ENCODE measurements at places on chromosomes 12 and 14.

GRCh38 chr12:41437563-41437962 is 249.4 kb downstream of the PDZRN4 start:
- DNase-seq, result no peak

DNA sequence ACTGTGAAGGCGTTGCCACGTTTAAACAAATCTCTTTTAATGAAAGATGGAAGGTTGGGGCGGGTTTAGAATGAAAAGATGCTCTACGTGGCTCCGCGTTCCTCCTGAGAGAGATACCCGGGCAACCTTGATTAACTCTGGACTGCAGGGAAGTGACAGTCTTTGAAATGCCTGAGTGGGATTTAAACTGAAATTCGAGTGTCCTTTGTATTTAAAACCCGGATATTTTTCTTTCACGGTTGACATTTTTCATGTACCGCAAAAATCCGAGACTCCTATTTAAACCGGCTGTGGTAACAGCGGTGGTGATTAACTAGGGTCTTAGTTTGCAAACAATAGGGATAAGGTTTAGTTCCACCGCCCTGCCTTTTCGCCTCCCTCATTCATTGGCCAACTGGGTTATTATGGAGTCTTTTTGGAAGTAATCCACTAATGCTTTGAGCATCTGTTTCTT is 707 bp downstream of the G2E3 start:
- DNase-seq, result no peak

- no peak for DNase-seq
These were observed 32.5 kb upstream of the SSPN start for GRCh38 chr12:26162905-26163304.

DNA sequence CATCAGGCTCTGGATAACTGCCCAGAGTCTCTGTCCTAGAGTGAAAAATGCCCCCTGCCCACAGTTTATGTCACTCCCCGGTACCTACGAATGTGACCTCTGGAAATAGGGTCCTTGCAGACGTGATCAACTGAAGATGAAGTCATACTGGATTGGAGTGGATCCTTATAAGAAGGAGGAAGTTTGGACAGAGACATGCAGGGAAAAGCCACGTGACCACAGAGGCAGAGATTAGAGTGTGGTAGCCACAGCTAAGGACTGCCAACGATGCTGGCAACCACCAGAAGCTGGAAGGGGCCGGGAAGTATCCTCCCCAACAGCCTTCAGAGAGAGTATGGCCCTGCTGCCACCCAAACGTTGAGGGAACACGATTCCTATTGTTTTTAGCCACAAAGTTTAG is 101.2 kb upstream of the NCOR2 start:
- no peak for DNase-seq

DNA sequence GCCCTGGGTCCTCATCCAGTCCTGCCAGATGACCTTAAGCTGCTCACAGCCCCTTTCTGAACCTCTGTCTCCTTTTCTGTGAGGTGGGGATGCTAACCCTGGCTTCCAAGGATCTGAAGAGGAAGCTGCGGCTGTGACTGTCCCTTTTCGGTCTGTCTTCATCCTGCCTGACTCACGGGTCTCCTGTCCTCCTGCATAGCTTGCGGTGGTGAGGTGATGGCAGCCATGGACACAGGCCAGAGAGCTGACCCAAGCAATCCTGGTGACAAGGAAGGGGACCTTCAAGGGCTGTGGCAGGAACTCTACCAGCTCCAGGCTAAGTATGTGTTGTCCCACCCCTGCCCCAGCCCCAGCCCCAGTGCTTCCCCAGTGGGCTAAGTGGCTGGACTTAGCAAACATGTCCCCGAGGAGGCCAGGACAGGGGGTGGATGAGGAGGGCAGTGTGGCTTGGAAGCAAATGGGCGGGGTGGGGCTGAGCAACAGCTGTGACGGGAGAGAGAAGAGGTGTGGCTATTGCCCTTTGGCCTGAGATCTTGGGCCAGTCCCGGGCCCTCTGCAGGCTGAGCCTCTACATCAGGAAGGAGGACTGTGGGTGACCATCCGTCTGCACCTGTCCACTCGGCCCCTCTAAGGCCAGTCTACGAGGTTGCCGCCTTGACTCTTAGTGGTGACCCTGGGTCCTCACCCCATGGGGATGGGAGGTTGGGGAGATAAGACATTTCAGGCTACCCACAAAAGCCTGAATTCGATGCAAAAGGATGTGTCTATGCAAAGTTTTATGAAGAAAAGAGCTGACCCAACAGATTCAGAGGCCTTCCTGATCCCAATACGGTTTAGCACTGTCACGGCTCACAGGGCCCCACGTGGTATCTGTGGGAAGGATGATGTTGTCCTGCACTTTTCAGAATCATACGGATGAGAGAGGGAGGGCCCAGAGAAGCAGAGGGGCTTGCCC is 1.1 kb downstream of the CCDC197 start:
- no peak for DNase-seq

DNA sequence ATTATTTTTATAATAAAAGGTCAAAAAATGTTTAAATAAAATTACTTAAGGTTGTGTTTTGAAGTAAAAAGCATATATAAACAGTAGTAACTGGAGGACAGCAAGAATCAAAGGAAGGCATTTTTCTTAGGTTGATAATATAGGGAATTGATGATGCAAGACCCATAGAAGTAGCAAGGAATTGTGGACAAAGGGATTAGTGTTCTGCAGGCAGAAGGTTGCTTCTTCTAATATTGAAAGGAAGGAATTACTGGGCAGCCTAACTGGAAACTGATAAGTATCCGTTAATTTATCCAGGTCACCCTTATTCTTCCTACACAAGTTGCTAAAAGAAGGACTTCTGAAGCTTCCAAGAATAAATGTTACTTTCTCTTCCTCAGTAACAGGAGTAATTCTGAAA is 54.5 kb upstream of the ALX1 start:
- DNase-seq, result no peak

GRCh38 chr12:84034871-84035270 is 877.7 kb downstream of the SLC6A15 start:
- DNase-seq, result no peak

GRCh38 chr14:71967704-71968103 is 35.5 kb downstream of the RGS6 start:
- DNase-seq, result no peak

DNA sequence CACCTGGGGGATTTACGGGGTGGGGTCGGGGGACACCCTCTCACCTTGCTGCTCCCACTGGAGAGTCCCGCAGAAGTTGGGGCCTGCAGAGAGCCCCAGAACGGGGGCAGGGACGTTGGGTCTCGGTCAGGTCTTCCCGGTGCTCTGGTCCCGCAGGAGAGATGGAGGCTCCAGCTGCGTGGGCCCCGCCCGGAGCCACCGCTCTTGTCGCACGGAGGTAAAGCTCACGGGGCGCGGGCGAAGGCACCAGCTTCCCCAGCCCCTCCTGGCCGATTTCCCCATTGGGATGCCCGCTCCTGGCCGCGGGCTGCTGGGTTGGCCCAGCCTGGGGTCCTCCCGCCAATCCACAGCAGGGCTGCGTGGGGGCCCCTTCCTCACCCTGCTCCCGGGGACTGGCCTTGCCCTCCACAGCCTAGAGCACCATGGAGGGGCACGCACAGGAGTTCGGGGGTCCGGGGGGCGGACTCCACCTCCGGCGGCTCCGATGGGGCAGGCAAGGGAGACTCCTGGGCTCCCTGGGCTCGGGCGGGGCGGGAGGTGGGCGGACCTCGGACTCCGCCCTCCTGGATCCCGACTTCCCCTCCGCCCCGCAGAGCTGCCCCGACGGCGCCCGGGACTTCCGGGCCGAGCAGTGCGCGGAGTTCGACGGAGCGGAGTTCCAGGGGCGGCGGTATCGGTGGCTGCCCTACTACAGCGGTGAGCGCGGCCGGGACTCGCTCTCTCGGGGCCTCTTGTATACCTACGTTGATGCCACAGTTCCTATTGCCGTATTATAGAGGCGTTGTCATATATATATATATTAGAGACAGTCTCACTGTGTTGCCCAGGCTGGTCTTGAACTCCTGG is 8.4 kb downstream of the PAPLN start:
- no peak for DNase-seq

DNA sequence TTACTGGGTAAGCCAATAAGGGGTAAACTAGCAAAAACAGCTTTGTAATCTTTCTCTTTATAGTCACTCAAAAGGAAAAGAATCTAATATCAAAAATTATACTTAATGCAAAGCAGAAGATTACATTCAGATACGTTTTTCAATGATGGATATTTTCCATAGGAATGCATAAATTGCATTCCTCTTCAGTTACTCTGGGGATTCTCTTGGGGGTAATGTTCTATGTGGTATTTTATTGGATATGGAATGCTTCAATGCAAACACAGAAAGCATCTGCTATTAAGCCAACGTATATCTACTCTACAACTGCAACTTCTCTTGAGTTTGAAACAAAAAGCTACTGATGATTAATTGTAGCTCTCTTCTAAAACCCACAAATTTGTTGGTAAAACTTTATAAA is 106.0 kb downstream of the SLC41A2 start:
- no peak for DNase-seq

- DNase-seq, result no peak
These were observed 88.2 kb upstream of the SLC38A2 start for GRCh38 chr12:46460682-46461210.

GRCh38 chr12:113422030-113422885 is at the start of gene SDSL:
Gene SDSL (plus strand): TSS chr12:113422380. CDS start chr12:113427983, 5,603 bp downstream.
- no peak for DNase-seq

- no peak for DNase-seq
These were observed 13.6 kb downstream of the DEGS2 start for GRCh38 chr14:100145682-100146464.

DNA sequence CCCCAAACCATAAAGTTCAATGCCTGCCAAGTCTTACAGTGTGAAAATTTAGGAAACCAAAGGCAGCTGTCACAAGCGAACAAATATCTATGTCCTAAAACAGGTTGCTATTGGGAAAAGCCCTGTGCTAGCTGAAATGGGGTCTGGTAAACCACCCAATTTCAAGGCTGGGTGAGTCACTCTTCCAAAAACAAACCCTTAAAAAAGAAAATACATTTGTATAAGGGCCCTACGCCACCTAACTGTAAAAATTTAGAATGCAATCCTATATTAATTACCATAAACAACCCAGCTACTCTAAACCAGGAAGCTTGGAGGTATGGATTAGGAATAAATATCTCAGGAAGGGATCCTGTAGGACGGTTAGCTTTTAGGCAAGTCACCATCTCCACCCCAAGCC is 32.1 kb downstream of the PRMT8 start:
- DNase-seq, result no peak

DNA sequence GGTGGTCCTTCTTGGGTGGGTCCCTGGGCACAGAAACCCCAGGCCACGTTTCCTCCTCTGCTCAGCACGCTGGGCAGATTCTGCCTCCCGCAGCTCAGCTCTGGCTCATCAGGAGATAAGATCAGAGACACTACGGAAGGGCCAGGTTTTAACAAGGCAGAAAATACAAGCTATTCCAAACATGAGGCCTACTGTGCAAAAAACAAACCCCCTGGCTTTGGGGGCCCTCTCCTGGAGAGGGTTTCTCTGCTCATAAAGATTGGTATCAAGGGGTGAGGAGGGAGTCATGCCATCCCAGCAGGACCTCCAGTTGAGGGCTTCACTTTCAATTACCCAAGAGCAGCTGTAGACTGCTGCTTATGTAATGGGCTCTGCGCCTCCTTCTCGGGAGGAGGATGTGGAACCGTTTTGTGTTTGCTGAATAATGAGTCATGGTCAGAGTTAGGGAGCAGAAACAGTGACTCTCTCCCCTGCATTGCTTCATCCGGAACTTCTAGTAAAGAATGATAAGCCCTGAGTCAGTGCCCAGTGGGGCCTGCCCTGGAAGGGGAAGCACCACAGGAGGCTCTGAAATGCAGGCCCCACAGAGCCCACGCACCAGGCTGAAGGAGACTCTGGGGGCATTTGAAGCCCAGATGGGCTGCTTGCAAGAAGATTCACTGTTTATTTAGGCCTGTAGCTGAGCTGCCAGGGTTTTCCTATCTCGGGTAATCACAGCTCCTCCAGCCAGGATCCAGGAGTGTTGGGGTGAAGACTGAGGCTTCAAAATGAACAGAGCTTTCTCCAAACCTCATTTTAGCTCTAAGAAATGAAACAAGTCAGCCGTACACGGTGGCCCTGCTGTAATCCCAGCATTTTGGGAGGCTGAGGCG is 79.3 kb downstream of the SSPN start:
- no peak for DNase-seq

DNA sequence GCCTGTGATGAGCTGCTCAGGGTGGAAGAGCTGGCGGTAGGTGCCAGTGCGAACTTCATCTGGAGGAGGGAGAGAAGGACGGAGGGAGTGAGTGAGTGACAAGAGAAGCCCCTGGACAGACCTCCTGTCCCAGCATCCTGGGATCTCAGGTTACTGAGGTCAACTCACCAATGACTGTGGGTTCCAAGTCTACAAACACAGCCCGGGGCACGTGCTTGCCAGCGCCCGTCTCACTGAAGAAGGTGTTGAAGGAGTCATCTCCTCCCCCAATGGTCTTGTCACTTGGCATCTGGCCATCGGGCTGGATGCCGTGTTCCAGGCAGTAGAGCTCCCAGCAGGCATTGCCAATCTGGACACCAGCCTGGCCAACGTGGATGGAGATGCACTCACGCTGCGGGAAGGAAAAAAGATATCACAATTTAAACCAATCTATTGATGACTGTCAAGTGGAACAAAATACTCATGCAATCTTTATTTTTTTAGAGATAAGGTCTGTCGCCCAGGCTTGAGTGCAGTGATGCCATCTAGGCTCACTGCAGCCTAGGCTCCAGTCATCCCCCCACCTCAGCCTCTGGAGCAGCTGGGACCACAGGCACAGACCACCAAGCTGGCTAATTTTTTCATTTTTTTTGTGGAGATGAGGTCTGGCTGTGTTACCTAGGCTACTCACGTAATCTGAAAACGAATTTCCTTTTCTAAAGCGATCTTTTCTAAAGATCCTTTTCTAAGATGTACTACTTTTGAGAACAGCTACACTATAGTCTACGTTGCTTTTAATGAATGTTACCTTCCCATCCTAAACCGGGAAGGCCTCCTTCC is 1.7 kb downstream of the TUBA1B start:
- DNase-seq, result no peak

GRCh38 chr14:104550861-104551728 is 28.5 kb upstream of the C14orf180 start:
- DNase-seq, result no peak
